ENCODE measurements at places on chromosomes 11 and 22.

GRCh38 chr11:132347156-132348090, 977.0 kb downstream of the NTM start:
- no peak for DNase-seq

GRCh38 chr11:2557381-2557780, 112.6 kb downstream of the KCNQ1 start:
- DNase-seq, result no peak

DNA sequence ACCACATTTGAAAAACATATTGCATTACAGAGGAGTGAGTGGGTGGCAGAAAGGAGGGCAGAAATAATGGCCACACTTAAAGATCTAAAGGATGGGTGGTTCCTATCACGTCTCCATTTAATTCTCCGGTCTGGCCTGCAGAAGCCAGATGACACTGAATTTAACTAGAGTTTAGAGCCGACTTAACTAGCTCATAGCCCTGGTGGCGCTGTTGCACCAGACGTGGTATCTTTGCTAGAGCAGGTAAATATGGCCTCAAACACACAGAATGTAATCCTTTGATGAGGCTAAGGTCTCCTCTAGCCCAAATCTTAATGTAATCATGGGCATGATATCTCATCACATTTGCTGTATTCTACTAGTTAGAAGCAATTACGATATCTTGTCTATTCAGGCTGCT, 51.5 kb upstream of the GAL start:
- no peak for DNase-seq

GRCh38 chr11:116061322-116061721, 557.1 kb upstream of the CADM1 start:
- no peak for DNase-seq

DNA sequence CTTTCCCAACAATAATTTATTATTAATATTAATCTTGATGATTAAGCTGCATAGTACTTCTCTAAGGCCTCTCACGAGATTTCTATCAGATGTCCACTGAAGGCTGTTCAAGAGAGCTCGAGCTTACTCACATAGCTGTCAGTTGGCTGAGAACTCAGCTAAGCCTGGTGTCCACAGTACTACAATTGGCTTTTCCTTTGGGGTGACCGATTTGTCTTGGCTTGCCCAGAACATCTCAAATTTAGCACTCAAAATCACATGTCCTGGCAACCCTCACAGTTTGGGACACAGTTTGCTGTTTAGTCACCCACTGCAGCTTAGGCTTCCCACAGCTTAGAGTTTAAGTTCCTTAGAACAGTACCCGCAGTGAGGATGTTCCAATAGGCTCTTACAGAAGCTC, 96.5 kb downstream of the LUZP2 start:
- no peak for DNase-seq

- DNase-seq, result no peak
Measured at GRCh38 chr11:131695889-131696429, 325.5 kb downstream of the NTM start.

- no peak for DNase-seq
Measured at GRCh38 chr22:20764471-20764720, 9.5 kb upstream of the SERPIND1 start.

- no peak for DNase-seq
Measured at GRCh38 chr11:125223901-125224361, 59.4 kb downstream of the PKNOX2 start.

- DNase-seq, result no peak
Measured at GRCh38 chr11:38839071-38839470, 2241.0 kb upstream of the RAG2 start.

DNA sequence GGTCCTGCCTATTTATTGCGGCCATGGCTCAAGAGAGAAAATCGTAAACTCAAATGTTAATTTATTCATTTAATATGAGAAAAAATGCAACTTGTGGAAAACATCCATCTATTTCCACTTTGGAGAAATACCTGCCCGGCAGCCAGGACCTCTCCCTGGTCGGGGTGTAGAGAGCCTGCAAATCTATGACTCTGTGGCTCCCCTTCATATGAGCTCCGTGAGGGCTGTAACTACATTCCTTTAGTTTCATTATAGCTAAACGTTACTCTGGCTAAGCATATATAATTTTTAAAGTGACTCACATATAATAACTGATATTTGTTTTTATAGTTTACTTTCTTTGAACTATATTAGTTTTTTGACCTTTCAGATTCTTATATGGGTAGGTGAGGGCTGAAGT, 857.8 kb upstream of the FAT3 start:
- no peak for DNase-seq

DNA sequence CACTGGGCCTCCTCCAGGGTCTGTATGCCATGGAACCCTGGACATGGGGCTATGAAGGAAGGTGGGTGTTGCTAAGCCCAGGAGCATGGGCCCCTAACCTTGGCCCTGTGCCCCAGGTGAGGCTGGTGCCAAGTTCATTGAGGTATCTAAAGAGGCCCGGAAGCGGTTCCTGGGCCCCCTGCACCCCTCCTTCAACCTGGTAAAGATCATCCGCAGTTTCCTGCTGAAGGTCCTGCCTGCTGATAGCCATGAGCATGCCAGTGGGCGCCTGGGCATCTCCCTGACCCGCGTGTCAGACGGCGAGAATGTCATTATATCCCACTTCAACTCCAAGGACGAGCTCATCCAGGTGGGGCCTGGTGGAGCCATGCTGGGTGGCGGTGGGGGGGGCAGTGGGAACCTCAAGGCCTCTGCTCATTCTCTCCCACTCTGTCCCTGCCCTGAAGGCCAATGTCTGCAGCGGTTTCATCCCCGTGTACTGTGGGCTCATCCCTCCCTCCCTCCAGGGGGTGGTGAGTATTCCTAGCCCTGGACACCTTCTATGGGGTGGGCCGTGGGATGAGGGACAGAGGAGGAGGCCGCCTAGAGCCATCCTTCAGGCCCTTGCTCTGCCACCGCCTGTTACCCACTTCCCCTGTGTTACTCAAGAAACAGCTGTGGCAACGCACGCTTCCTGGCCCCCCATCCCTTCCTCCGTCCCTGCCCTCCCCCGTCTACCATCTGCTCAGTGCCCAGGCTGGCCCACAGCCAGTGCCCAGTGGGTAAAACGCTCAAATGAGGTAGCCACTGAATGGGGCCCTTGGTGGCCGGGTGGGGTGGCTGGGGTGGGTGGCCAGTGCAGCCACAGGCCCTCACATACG, 3.0 kb downstream of the PNPLA2 start:
- no peak for DNase-seq

- no peak for DNase-seq
Measured at GRCh38 chr11:4704054-4704789, at the start of gene MMP26. Gene MMP26, plus strand, starts transcription at chr11:4704784.

DNA sequence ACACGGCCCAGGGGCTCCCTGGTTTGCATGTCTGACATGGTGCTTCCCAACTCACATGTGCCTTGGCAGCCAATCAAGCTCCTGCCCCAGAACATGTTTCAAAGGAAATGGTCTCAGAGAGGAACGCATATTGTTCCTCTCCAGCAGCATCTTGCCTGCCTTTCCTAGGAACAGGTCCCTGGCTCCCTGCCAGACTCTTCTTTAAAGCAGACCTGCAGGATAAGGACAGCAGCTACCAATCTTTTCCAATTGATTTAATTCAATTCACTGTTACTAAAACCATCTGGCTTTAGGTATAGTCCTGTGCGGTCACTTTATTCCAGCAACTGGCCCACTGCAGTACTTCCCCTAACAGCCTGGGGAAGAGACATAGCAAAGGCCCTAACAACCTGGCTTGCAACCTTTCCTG, 79.9 kb downstream of the AMBRA1 start:
- DNase-seq, result no peak

DNA sequence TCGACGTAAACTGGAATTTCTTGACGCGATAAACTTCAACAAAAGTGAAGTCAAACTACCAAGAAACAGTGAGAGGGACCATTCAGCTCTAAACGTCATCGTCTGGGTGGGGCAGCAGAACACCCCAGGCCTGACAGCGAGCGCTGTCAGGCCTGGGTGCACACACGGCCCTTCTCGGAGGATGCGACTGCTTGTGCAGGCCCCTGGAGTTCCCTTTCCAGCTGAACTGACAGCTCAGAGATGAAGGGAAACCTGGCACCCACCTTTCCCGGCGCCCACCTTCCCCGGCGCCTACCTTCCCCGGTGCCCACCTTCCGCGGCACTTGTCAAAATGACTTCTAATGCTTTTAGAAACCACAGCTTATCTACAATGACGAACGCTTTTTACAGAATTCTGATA, 47.9 kb downstream of the CERK start:
- DNase-seq, result no peak

GRCh38 chr22:19981961-19982920, 34.4 kb downstream of the ARVCF start:
- no peak for DNase-seq

DNA sequence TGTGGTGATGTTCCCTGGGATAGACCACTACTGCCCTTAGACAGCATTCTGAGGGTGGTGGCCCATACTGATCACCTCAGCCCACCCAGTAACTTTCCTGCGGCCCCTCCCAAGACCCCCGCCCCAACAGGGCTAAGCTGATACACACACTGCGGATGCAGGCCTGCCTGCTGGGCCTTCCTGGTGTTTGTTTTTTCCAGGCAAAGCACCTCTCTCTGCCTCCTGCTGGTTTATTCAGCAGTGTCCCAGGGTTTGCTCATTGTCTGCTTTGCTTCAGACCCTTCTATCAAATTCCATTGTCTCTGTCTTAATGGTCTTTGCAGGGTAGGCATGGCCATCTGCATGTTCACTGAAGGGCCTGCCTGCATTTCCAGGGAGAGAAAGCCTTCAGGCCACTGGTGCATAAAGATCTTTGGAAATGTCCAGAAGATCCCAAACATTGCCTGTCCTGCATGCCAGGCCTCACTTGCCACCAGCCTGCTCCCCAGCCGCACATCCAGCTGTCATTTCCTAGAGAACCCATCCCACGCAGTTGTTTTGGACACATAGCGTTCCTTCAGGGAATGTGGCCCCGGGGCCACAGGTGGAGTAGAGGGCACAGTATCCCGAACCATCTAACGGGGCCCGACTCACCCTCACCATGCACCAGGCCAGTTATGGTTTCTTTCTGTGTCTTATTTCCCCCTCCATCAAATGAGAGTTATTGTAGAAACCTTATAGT, 50.2 kb downstream of the BCR start:
- DNase-seq, result no peak

DNA sequence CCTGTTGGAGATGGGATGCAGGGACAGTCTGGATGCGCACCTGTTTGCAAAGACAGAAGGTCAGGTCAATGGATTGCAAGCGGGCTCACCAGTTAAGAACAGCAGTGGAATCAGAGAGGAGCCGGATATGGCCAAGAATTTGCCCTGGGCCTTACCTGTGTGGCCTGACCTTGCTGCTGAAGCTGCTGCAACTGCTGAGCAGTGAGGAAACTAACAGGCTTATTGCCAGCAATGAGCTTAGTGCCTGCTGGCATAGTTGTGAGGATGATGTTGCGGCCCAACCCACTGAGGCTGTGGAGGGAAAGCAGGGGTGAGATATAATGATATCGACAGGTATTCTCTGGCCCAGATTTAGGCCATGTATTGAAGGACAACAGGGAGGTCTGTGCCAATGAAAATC, 30.6 kb downstream of the NFRKB start:
- DNase-seq, result no peak

DNA sequence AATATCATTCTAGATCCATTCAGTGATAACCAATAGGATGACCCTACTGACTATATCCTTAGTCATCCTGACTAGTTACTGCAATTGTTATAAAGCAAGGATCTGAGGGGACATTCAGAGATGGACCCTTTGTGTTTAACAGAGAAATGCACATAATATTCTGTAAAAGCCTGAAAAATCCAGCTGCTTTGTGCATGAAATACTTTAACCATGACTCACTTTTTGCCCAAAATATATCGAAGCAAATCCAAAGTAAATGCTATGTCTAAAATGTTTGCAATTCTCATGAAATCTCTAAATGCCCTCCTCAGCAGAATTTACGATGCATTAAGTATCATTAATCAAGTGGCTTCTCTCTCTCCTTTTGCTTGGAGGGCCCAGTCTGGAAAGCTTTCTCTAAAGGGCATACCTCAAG, 178.8 kb upstream of the MTMR2 start:
- DNase-seq, result peak; percentile 35

- no peak for DNase-seq
Measured at GRCh38 chr11:131932584-131933325, 562.3 kb downstream of the NTM start.

DNA sequence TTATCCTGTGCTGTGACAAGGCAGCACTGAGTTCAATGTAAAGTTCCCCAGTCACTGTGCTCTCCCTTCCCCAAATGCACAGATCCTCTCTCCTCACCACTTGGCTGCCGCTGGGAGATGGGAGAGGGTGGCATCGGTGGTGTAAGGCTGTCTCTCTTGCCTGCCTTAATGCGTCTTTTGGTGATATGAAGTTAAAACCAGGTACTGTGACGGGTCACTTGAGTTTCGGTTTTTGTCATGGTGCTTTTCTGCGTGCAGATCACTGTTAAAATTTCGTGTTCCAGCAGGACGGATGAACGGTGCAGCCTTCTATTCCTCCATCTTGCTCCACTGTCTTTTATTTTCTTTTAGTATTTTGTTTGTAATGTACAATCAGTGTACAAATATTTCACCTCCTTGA, 18.6 kb downstream of the GLB1L2 start:
- DNase-seq, result no peak

DNA sequence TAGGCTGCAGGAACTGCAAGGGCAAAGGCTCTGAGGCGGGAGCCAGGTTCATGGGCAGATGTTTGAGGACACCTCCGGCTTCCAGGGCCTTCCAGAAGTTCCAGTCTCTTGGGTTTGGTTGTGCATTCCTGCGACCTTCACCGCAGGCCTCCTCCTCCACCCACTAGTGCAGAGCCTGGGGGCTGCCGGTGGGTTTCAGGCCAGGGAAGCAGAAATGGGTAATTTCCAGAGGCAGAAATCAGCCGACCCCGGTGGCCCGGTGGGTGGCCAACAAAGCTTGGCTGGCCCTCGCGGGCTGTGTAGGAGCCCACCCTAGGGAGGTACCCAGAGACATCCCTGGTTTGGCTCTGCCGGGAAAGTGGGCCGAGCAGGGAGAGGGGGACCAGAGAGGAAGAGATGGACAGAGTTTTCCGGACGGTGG, 417 bp upstream of the PHETA2 start:
- DNase-seq, result no peak

DNA sequence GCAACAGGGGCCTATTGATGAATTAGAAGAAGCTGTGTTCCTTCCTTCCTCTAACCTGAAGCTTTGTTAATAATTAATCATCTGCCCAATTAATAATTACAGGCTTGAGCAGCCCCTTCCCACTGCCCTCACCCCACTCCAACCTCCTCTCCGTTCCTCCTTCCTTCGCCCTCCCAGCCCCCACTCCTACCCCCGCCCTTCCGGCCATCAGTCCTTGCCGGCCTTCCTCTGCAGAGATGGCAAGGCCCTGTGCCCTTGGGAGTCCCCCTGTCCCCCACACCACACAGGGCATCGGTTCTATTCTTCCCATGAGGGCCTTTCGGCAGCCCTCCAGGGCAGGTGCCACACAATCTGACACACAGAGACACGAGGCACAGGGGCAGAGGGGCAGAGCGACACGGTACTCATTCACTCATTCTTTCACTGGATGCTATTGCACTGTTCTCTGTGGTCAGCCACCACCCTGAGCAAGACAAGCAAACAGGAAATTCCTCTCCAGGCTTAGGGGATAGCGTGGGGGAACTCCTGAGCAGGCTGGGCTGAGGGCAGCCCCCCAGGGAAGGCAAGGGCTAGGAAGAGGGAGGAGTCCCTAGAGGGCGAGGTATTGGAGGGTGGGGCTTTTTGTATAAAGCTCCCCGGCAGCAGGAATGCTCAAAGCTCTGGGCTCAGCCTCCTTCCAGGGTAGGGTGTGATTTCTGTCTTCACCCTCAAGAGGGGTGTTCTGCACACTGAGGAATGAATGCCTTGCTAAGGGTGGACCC, 14.7 kb downstream of the MGAT3 start:
- peak; percentile 65 for DNase-seq

Data from Caki2 (cell line).